ENCODE measurements at places on chromosomes 7 and 10. TPM values are rescaled to one million over a fixed set of nuclear protein-coding genes. Genes with fewer than 3 reads are reported as not detected.

DNA sequence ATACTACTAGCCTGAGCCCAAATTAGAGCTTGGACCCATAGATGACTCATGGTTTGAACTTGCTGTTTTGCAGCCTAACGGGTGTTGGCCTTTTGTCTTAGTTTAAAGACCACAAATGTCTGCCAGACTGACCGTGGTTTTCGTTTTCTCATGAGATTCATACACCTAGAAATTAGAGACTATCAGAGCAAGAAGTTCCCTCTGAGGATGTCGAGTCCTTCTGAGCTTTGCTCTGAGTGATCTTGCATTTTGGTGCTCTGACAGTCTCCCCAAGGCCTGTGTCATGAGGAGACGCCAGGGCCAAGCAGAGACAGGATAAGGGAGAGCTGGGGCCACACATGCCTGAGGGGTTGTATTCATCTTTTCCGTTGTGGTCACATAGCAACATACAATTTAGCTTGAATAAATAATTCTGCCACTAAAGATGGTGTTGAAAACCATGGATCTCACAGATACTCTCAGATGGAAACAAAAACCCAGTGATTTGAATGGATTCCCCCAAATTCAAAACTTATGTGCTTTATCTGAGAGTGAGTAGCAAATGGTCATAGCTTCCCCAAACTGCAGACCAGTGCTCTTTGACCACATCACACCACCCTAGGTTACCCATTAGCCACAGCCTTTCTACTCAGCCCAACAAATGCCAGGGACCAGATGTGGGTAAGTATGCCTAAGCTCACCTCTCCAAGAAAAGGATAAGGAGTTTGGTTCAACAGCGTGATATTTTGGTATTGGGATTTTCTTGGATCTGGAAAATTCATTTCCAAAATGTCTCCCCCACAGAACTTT is 762.0 kb upstream of the IGFBP3 start:
- no peak for DNase-seq

GRCh38 chr7:115704884-115705283 is 325.7 kb downstream of the TFEC start:
- DNase-seq = no peak

- no peak for DNase-seq
Observed at GRCh38 chr10:124394583-124394982, 24.1 kb downstream of the OAT start.

- no peak for DNase-seq
Observed at GRCh38 chr7:149721084-149721601, 52.2 kb downstream of the ZNF467 start.

DNA sequence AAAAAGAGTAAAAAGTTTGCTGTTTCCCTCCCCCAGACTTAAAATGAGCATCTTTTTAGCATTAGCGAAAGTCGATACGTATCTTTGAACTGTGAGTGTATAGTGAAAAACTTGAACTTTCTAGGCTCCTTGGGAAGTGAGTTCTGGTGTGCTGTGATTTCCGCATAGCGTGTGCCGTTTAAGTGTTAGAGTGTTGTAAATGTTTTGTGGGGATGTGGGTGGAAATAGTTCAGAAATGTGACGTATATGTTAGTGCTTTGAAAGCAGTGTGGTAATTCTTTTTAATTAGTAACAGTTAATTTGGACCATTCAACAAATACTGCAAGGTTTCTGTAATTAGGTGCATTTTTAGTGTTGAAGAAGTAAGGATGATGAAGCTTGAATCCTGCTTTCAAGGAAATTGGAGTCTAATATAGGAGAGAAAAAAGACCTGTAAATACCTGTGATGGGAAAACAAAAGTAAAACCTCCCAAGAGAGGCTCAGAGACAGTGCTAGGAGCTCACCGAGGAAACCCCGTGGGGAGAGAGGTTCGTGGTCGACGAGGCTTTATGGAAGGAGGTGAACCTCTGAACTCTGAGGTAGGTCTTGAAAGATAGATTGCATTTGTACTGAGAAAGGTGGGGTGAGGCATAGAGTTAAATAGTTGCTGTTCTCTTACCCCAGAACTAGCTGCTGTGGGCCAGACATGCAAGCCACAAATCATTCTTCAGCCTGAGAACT is 40.8 kb downstream of the RBM33 start:
- DNase-seq = peak; percentile 38

DNA sequence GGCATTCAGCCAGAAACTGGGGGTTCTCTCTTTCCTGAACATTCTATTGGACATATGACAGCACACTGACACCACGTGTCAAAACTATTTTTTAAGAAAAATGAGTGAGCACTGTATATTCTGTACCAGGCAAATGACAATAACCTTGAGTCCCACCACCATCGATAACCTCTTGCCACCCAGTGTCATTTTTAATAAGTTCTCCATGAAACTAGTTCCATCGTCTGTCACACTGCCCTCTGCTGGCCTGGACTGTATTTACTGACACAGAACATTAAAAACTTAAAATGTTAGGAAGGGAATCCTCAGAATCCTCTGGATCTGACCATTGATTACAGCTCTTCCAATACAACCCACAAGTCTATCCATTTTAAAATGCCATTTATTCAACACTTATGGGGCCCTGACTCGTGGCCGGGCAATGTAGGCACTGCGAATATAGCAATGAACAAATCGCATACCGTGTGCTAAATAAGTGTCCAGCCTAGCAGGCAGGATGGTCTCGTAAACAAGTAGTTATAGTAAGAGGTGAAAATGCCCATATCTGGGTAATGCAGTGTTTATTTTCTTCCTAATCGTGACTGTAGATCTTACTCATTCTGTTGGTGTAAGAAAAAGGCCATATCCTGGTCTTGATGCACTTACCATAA is 35.9 kb upstream of the CACNB2 start:
- DNase-seq = peak; percentile 41

The SLC39A12 gene
- total RNA-seq = not detected

The PTPRN2 gene
- total RNA-seq = 4.7 TPM
